ENCODE measurements at places on chromosomes 7 and 10.

GRCh38 chr10:13117841-13118783, 18.1 kb downstream of the OPTN start:
- no peaks in the 10 kb centered on the region for H3K27me3 ChIP-seq
- no peak overlapping the region for H3K4me3 ChIP-seq
- H3K36me3 ChIP-seq: peaks cover 89% of the 10 kb centered on the region
- H3K4me1 ChIP-seq: no peaks in the 10 kb centered on the region

DNA sequence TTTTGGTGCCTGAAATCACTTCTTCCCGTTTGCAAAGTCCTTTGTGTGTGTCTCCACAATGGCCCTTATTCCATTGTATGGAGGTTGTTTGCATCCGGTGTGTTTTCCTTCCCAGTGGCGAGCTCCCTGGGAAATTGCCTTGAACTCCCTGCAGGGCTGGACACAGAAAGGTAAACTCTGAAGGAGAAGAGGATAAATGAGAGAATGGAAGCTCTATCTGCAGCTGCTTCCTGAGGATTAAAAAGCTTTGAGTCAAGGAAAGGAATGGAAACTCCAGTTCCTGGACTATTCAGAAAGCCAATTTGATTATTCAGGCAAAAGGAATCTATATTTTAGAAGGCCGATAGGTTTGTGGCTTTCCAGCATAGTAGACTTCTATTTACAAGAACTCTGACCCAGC, 4.4 kb upstream of the GRK5 start:
- H3K4me3 ChIP-seq: no peak overlapping the region
- DNase-seq: no peak
- peaks cover 31% of the 10 kb centered on the region for H3K4me1 ChIP-seq

DNA sequence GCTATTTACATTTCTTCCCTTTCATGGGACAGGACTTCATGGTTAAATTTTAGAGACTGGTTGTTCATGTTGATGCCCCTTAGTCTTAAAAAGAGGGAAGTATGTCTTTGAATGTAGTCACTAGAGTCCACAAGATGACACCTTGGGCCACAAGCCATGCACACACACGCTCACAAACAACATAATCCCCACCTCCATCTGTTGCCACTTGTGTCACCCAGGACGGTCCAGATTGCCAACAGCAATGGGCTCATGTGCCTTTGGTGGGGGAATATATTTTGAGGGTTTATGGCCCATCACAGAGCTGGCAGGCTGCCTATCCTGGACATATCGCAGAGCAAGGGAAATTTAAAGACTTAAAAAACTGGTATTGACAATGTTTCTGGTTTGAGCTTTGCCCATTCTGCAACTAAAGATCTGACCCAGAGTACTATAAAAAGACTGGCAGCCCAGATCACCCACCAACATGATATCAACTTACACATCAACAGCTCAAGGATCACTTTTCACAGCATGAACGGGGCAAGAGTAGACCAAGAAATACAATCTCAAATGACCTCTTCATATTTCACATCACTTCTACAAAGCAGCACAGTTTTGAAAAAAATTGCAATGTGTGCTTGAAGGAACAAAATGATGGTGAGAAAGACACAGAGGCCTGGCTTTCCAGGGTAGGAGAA, 50.5 kb downstream of the STRA8 start:
- no peaks in the 10 kb centered on the region for H3K27me3 ChIP-seq
- no peak overlapping the region for H3K27ac ChIP-seq
- DNase-seq: no peak
- no peak overlapping the region for H3K4me3 ChIP-seq
- H3K4me1 ChIP-seq: no peaks in the 10 kb centered on the region

GRCh38 chr10:30897547-30897946, 134.1 kb downstream of the ZNF438 start:
- H3K4me1 ChIP-seq: no peaks in the 10 kb centered on the region
- H3K36me3 ChIP-seq: peaks cover 16% of the 10 kb centered on the region
- H3K4me3 ChIP-seq: no peak overlapping the region
- DNase-seq: no peak
- no peaks in the 10 kb centered on the region for H3K27me3 ChIP-seq

- H3K27me3 ChIP-seq: no peaks in the 10 kb centered on the region
- peaks cover 91% of the 10 kb centered on the region for H3K36me3 ChIP-seq
- H3K27ac ChIP-seq: no peak overlapping the region
- H3K4me1 ChIP-seq: peaks cover 13% of the 10 kb centered on the region
These were observed 7.3 kb downstream of the TBRG4 start for GRCh38 chr7:45103958-45104843.

DNA sequence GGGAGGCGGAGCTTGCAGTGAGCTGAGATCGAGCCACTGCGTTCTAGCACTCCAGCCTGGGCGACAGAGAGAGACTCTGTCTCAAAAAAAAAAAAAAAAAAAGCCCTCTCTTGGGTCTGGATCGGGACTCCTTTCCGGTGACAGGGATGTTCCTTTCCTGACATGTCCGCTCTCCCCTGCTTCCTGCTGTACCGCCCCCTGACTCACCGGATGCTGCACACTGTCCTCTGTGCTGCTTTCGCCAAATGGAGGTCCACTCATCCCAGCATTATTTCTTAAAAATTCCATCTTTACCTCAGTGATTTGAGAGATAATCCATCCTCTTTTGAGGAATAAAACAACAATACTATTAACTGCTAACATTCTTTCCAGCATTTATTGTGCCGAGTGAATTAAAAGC, 113.8 kb upstream of the EEPD1 start:
- DNase-seq: no peak
- H3K27me3 ChIP-seq: no peaks in the 10 kb centered on the region
- no peaks in the 10 kb centered on the region for H3K36me3 ChIP-seq
- no peak overlapping the region for H3K4me3 ChIP-seq
- peak overlapping the region; percentile 43 for H3K27ac ChIP-seq
- H3K4me1 ChIP-seq: peaks cover 9% of the 10 kb centered on the region

GRCh38 chr10:26464632-26465280, 26.6 kb downstream of the APBB1IP start:
- DNase-seq: no peak
- no peaks in the 10 kb centered on the region for H3K4me1 ChIP-seq
- no peaks in the 10 kb centered on the region for H3K36me3 ChIP-seq
- no peak overlapping the region for H3K27ac ChIP-seq
